Glutamatergic neuron (in vitro differentiated cells): ENCODE measurements at places on chromosomes 6 and 20. TPM values are rescaled to one million over a fixed set of nuclear protein-coding genes. Genes with fewer than 3 reads are reported as not detected.
A peak's percentile ranks its signal among the peaks of the same experiment; 100 is the strongest.

TDRD6 gene
- 0.64 TPM for total RNA-seq

LHFPL5 gene
- total RNA-seq: 1.7 TPM

OTOR gene
- total RNA-seq: not detected

HCK gene
- total RNA-seq: 0.78 TPM

ANKEF1 gene
- total RNA-seq: 4.3 TPM

PTCRA gene
- total RNA-seq: not detected

MAS1 gene
- total RNA-seq: not detected

TNFRSF6B gene
- not detected for total RNA-seq

ZNF311 gene
- 5.1 TPM for total RNA-seq

SLC12A5 gene
- total RNA-seq: 10.4 TPM

DEFB124 gene
- total RNA-seq: not detected

MYCT1 gene
- total RNA-seq: not detected

OOEP gene
- not detected for total RNA-seq

- no peak for DNase-seq
These were observed 1.5 kb downstream of the SLC29A1 start for GRCh38 chr6:44224965-44225305.

DNA sequence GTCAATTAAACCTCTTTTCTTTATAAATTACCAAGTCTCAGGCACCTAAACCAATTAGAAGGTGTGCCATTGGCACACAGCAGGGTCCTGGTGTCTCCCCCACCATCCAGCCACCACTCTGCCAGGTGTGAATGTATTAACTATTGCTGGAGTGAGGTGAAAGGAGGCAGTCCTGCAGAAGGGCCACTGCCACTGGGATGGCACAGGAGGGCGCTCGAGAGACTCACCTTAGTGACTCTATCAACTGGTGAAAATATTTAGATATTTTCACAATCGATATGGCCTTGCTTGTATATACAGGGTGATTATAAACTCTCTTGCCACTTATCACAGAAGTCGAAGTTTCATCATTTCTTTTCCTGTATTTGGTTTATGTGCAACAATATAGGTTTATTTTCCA, 145.6 kb upstream of the ESR1 start:
- no peak for DNase-seq

DNA sequence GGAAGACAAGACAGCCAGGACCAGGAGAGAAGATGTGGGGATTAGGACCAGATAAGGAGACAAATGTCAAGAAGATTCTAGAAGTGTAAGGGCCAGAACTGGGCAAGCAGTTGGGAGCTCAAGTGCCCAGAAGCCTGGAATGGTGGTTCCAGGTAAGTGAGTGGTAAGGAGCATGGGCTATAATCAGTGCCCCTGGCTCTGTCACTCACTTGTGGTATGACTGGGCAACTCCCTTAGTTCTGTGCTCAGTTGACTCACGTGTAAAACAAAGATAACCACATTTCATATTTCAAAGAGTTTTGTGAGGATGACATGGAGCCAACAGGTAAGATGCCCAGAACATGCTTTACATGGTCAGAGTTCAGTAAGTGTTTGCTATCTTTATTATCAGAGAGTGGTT, 11.2 kb downstream of the CCDC167 start:
- no peak for DNase-seq

- DNase-seq: no peak
These were observed 98.1 kb upstream of the PTPN1 start for GRCh38 chr20:50412069-50412468.

DNA sequence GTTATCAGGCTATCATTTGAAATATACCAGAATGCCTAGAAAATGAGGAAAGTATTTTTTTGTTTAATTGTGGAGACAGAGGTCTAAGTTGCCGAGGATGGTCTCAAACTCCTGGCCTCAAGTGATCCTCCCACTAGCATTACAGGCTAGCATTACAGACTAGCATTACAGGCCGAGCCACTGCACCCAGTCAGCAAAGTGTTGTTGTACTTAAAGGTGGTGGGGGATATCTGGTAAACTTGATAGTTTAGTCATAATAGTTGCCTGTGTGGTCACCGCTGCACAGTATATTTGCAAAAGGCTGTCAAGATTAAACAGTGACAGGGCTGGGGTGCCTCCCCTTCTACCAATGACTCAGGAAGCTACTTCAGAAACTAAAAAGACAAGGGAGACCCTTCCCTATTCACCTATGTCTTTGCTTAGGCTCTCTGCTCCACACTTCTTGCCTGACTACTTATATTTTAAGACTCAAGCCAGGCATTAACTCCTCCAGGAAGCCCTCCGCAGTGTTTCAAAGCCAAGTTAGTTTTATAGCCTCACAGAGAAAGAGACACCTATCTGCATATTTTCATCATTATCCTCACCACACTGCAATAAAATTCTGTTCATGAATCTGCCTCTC, 3.1 kb upstream of the AKIRIN2 start:
- no peak for DNase-seq

DNA sequence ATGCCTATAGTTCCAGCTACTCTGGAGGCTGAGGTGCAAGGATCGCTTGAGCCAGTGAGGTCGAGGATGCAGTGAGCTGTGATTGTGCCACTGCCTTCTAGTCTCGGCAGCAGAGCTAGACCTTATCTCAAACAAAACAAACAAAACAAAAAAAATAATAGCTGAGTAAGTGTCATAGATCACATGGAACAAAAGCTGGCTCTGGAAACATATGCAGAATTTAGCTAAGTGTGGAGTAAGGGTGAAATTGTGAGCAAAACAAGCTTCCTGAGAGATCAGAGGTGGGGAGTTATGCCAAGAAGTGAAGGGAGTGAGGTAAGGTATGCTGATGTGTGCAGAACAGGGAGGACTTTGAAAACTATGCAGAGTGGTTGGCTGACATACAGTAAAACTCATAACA, 18.7 kb downstream of the SGK1 start:
- no peak for DNase-seq

DNA sequence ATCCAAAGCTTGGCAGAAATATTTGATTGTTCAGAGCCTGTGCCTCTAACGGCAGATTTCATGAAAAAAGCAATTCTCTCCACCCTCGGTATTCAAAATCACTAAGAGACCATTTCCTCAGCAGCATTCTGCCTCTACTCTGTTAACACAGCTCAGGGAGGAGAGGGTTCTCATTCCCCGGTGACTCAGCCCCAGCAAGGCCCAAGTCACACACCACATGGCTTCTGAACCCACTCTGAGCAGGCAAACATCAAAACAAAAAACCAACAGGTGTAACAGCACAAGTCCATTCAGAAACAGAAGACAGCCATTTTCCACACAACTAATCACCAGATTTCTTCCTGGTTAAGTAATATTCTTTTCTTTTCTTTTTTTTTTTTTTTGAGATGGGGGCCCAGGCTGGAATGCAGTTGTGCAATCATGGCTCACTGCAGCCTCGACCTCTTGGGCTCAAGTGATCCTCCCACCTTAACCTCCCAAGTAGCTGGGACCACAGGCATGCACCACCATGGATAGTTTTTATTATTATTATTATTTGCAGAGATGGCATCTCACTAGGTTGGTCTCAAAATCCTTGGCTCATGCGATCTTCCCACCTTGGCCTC, 55.4 kb downstream of the GFOD1 start:
- no peak for DNase-seq

DNA sequence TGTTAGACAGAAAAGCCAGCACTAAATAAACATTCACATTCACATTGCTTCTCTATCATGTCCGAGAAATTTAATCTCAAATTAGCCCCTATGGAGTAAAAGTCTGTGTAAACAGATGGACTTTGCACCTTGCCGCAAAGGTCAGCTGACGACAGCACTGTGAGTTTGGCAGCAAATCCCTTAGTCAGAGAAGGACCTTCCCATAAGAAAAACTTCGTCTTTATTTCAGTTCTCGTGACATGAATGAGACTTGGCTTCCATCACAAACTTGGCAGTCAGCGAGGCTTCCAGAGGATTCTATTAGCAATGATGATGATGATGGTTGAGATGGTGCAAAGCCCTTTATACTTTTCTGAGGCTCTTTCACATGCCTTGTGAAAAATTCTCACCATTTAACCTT, 133.7 kb upstream of the IFNGR1 start:
- DNase-seq: no peak

DNA sequence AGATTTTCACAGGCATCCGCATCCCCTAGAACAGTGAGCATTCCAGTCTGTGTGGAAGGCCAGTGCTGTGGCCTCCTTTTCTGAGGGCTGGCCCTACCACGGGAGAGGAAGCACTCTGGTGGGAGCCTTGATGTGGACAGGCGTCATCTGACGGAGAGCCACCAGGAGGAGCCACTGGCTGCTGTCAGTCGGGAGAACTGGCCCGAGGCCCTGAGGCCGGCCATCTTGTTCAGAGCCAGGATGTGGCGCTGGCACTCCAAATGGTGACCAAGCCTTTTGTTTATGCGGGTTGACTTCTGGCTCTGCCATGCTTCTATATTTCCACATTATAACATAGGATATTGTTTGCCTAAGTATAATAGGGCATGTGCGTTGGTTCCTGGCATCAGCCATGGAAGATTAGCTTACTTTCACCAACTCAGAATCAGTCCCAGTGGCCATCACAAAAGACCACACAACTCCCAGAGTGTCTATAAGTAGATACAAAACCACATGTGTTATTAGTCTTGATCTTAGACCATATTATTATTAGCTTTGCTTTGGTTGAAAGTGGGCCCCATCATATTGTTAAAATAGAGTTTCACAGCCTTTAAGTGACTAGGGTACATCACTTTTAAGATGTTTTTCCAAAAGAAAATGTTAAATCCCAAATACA, 273.9 kb upstream of the TAB2 start:
- peak; percentile 64 for DNase-seq

- no peak for DNase-seq
These were observed 27.4 kb downstream of the NTSR1 start for GRCh38 chr20:62736026-62736406.

DNA sequence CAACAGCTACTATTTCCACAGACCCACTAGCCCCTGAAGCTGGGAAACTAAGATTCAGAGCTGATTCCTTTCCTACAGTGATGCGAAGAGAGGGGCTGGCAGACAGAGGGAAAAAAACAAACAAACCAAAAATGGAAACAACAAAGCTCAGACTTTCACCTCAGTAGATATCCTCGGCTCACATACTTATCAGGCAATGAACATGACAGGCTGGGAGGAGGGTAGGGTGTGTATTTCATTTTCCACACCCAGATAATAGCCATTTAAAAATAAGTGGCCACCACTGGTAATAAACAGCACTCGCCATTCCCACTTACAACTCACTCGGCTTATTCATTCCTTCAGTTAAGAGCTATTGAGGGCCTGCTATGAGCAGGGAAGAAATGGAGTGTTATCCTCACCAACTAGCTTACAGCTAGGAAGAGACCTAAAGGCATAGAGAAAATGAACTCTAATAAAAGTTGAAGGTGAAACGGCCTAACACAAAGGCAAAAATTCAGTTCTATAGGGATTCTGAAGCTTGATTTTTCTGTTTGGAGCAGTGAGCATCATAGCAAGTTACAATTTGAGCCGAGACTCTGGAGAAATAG, 32.0 kb upstream of the SPTLC3 start:
- DNase-seq: no peak

- peak; percentile 24 for DNase-seq
These were observed 760 bp upstream of the IBTK start for GRCh38 chr6:82248273-82248735.

- no peak for DNase-seq
These were observed 6.8 kb downstream of the SNAP91 start for GRCh38 chr6:83702077-83702476.

DNA sequence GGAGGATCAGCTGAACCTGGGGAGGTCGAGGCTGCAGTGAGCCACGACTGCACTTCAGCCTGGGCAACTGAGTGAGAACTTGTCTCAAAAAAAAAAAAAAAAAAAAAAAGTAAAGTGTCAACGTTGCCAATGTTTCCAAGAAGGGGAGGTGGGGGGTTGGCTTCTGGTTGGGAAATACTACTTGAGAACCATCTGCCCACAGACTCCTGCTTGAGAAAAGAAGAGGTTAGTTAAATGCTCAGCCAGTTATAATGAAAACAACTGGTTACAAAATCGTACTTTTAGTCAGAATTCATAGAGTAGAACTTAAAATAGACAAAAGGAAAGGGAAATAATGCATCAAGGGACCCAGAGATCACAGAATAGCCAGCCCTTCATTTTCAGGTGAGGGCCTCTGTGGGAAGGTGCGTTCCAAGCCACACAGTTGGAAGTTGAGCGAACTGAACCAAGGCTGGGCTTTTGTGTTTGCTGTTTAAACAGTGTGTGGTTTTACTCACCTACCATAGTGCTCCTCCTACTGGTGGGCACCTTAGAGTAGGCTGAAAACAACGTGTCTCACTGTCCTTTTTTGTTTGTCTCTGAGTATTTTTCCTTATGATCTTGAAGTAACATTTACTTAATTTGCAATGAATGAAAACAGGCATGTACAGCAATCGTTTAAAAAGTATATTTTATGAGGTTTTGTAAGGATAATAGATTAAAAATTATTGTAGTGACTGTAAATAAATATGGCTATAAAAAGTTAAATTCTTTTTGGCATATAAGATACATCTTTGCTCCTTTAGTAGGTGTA, 200.7 kb downstream of the BCAS1 start:
- peak; percentile 43 for DNase-seq

GRCh38 chr6:25167961-25168360, 111.2 kb upstream of the CARMIL1 start:
- DNase-seq: no peak

DNA sequence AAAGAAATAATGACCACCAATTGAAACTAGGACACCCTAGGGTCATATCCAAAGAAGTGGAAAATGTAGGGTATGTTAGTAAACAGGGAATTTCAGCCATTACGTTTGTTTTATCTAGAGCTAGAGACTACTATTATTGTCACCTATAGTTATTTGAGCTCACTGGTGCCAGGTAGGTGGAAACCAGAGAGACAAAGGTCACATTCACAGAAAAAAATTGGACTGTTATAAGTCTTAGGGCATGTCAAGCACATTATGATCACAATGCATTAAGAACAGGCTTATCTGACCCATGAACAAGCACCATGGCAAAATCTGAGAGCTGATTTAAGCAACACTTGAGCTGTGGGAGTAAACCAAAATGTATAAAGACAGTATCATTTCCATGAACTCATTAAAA, 530.1 kb upstream of the CITED2 start:
- DNase-seq: no peak

DNA sequence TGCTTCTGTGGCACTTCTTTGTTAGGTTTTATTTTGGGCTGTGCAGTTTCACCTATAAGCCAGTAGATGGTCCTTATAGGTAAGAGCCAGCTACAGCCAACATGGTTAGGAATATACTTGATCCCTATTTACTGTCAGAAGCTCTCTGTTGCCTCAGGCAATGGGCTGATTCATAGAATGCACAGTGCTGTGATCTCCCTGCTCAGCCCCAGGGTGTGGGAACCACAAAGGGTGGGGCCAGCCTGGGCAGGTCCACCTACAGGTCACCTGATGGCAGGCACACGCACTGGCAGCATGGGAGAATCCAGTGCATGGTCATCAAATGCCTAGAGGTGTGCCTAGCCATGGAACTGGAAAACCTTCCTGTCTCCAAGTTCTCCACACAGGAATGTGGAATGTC, 191.9 kb downstream of the MOXD1 start:
- no peak for DNase-seq

- DNase-seq: no peak
These were observed 93.2 kb upstream of the MAN1A1 start for GRCh38 chr6:119442776-119443184.

GRCh38 chr6:34792605-34793500, 970 bp downstream of the BLTP3A start:
- DNase-seq: peak; percentile 34

GRCh38 chr6:109282756-109283155, 99.5 kb downstream of the CD164 start:
- no peak for DNase-seq

GRCh38 chr6:111450636-111451035, 32.4 kb downstream of the REV3L start:
- no peak for DNase-seq

- no peak for DNase-seq
These were observed 254.6 kb downstream of the EPHA7 start for GRCh38 chr6:93164781-93165180.

GRCh38 chr20:12207875-12208274, 290.2 kb downstream of the BTBD3 start:
- DNase-seq: peak; percentile 33
